ENCODE measurements at places on chromosomes 1 and 21.

DNA sequence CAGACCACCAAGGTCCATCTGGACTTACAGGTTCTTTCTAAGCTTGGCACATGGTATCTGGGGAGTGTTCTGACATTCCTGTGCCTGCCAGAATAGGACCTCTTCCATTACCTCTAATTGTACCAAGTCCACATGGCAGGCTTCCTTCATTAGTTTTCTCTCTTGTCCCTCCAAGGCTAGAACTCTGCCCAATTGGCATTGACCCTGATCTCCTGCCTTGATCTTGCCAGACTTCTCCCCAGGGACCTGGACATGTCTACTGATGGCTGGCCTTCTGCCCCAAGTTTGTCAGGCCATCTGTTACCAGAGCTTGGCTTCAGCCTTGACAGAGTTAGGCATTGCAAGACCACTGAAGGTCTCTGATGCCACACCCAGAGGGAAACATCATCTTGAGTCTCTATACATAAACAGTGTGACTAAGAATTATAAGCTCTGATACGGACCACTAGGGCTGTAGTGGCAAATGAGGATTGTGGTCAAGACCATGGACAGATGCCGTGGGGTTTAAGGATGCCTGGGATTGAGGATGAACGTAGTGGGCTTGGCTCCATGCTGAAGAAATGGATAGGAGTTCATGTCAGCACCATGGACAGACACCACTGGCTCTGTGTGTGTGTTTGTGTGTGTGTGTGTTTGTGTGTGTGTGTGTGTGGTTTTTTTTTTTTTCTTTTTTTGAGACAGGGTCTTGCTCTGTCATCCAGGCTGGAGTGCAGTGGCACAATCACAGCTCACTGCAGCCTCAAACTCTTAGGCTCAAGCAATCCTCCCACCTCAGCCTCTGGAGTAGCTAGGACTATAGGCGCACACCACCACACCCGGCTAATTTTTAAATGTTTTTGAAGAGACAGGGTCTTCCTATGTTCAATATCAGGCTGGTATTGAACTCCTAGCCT lies 19.5 kb upstream of the PSMB2 start:
- no peak for DNase-seq

DNA sequence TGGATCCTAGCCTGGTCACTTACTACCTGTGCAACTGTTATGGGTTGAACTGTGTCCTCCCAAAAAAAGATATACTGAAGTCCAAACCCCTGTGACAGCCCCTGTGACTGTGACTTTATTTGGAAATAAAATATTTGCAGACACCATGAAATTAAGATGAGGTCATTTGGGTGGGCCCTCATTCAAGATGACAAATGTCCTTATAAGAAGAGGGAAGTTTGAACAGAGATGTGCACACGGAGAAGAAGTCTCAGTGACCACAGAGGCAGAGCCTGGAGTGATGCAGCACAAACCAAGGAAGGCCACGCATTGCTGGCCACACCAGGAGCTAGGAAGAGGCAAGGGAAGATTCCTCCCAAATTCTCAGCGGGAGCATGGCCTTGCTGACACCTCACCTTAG lies 249.7 kb upstream of the RUNX1 start:
- no peak for DNase-seq

GRCh38 chr1:33454646-33455282 lies 17.7 kb upstream of the ZSCAN20 start:
- DNase-seq: no peak

- no peak for DNase-seq
Measured at GRCh38 chr1:44405798-44406736, 1.0 kb downstream of the RNF220 start.

- DNase-seq: no peak
Measured at GRCh38 chr1:7967651-7968050, 6.1 kb downstream of the PARK7 start.

DNA sequence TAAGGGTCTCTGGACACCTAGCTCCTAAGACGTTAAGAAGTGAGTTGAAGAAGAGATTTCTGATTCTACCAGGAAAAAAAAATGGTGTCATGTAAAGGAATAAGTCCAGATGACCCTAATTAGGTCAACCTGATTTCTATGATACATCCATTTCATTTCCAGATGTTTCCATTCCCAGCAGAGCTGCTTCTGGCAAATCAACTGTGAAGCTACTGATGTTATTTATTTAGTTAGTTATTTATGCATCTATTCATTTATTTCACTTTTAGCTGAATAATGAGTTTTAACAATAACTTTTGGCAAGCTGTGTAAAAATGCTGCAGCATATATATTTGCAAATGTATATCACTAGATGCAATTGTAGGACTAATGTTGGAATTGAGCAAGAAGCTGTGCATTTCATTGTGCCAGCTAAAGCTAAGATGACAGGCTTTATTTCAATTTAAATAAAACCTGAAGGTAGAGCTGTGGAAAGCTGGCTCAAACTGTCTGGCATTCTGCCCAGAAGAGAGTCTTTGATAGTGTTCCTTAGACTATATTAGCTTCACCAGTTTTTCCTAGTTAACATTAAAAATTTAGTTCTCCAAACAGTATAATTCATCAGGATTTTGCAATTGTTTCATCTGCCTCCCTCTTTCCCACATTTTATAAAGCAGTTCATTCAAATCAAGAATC lies 1164.4 kb upstream of the ADGRL4 start:
- no peak for DNase-seq

- DNase-seq: no peak
Measured at GRCh38 chr1:65719391-65719790, 73.3 kb upstream of the PDE4B start.

- DNase-seq: no peak
Measured at GRCh38 chr1:5198328-5198727, 543.9 kb downstream of the AJAP1 start.

GRCh38 chr1:3628445-3628844 lies 3.6 kb downstream of the TPRG1L start:
- DNase-seq: no peak

GRCh38 chr1:8679929-8680663 lies 137.3 kb downstream of the RERE start:
- no peak for DNase-seq

GRCh38 chr1:47901001-47901575 lies 96.1 kb downstream of the TRABD2B start:
- DNase-seq: no peak

GRCh38 chr1:69702085-69702484 lies 134.4 kb downstream of the LRRC7 start:
- DNase-seq: no peak

DNA sequence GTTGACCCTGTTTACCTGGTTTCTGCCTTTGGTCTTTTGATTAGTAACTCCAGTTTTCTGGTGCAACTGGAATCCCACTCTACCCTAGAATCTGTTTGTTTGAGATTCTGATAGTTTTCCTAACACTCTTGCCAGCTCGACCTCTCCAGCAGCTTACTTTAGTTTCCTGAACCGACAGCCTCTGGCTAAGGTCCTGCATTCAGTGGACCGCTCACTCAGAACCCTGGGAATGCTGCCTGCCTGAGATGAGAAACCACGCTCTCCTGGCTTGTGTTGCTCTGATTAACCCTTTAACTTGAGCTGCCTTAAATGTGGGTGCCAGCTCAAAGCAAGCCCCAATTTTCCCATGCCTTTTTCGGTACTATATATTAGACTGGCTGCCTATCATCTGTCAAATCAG lies 45.3 kb upstream of the SIPA1L2 start:
- no peak for DNase-seq

DNA sequence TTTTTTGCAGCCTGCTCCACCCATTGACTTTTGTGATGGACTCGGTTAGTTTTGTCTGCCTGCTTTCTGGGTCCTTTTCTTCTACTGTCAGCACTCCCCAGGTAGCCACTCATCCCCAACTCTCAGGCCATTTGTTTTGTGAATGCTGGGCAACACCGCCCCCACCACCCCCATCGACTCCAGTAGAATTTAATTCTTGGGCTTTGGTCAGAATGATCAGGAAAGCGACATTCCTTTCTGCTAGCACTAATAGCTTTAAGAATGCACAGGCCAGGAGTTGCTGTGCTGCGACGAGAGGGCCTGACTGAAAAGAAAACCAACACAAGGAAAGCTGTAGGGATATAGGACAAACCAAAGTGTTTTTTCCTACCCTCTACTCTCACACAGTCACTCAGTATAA lies 144.4 kb downstream of the CDC7 start:
- no peak for DNase-seq

- DNase-seq: no peak
Measured at GRCh38 chr21:17900990-17901385, 81.8 kb upstream of the C21orf91 start.

DNA sequence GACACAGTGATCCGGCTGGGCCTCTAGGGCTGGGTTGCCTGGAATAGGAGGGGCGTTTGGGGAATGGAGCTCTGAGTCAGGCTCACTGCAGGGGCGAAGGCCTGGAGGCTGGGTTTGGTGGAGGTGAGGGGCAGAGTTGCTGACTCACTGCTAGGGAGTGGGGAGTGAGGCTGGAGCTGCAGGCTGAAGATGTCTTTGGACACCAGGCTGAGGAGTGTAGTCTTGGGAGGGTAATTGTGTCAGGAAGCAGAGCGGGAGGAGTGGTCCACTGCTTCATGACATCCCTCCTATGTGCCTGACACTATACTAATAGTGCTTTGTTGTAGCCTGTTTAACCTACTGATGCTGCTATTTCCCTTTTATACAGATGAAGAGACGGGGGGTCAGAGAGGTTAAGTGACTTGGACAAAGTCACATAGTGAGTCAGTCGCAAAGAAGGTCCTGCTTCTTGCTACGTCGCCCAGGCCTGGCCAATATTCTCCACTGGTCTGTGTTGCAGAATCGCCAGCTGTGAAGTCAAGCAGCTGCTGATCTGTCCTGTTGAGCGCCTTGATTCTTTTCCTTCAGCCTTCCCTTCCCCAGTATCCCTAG lies 13.6 kb downstream of the ACTL8 start:
- DNase-seq: no peak

GRCh38 chr1:116836099-116836498 lies 73.6 kb upstream of the PTGFRN start:
- DNase-seq: no peak

- no peak for DNase-seq
Measured at GRCh38 chr1:4308806-4309205, 345.6 kb upstream of the AJAP1 start.

- DNase-seq: no peak
Measured at GRCh38 chr1:87556326-87556725, 227.6 kb downstream of the LMO4 start.

- DNase-seq: peak; percentile 20
Measured at GRCh38 chr21:28781602-28782276, 210.9 kb downstream of the LTN1 start.

GRCh38 chr1:55272994-55273393 lies 57.8 kb upstream of the USP24 start:
- DNase-seq: no peak

DNA sequence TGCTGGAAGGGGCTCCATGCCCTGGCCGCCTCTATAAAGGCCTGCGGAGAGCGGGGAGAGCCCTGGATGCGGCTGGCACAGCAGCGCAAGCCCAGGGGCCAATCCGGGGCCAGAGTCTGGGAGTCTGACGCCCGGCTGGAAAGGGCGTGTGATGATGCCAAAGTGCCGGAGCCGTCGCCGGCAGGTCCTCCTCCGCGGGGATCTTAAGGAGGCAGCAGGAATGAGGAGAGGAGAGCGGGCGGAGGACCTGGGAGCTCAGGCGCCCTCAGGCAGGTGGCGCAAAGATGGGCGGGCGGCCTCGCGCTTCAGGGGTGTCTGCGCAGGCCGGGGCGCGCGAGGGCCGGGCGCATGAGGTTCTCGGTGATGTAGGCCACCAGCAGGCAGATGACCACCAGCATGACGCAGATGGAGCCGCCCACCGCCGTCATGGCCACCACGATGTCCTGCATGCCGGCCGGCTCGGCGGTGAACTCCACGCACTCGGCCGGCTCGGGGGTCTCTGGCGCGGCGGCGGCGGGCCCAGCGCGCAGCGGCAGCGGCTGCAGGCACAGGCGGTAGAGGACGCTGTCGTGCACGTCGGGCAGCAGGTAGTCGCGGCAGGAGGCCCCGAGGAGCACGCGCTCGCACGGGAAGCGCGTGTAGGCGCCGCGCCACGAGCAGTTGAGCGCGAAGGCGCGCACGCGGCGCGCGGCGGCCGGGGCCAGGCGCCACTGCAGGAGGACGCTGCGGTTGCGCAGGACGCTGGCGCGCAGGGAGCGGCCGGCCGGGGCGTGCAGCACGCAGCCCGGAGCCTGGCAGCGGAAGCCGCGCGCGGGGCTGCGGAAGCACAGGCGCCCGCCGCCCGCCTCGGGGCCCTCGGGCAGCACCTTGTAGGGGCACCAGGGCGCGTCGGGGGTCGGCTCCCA lies 653 bp downstream of the FNDC10 start:
- DNase-seq: peak; percentile 79

GRCh38 chr1:33547576-33547975 lies 75.1 kb downstream of the ZSCAN20 start:
- no peak for DNase-seq

DNA sequence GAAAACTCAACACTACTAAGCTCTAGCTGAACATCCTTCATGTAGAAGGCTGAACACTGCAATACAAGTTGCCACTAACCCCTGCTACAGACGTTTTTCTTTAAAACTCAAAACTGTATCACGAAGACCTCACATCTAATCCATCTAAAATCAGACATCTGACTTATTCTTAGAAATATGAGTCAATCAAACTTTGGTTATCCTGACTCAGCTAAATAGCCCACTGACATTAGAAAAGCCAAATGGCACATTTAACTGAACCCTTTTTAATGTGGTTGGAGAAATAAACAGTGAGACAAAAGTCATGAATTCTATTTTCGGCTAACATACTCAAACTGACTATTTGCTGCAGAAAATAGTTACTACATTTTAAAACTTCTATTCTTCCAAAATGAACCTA lies 35.6 kb downstream of the WLS start:
- DNase-seq: no peak

GRCh38 chr1:2575801-2576663 lies 10.5 kb upstream of the PRXL2B start:
- no peak for DNase-seq

DNA sequence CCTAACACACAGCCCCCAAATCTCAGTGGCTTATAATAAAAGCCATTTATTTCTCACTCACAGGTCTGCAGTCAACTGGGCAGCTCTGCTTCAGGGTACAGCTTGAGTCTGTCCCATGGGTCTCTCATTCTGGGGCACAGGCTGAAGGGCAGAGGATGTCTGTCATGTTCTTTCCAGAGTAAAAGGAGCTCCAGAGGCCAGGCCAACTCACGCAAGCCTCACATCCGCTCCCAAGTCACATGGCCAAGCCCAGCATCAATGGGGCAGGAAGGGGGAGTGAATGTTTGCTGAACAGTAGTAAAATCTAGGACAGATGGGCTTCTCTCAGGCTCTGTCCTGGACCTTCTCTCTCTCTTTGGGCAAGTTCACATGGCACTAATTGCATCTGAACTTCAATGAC lies 7.1 kb upstream of the SSBP3 start:
- no peak for DNase-seq

- no peak for DNase-seq
Measured at GRCh38 chr21:17738176-17738953, 80.8 kb downstream of the C21orf91 start.

DNA sequence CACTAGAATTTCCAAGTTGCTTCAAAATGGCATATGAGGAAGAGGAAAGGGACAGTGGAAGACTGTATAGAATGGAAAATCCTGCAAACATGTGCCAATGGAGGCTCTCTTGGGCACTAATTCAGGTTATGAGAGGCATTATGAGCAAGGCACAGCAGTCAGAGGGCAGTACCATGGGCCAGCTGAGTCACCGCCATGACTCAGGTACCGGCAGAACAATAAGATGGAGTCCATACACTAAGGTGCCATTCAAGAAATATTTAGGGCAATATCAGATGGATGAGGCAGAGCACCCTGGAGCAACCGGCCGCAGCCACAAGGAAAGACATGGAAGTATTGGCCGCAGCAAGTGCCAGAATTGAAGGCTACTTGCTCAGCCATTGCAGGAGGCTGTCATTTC lies 25.6 kb upstream of the VAV3 start:
- DNase-seq: no peak
